ENCODE measurements at places on chromosomes 4 and X.
A peak's percentile ranks its signal among the peaks of the same experiment; 100 is the strongest.

DNA sequence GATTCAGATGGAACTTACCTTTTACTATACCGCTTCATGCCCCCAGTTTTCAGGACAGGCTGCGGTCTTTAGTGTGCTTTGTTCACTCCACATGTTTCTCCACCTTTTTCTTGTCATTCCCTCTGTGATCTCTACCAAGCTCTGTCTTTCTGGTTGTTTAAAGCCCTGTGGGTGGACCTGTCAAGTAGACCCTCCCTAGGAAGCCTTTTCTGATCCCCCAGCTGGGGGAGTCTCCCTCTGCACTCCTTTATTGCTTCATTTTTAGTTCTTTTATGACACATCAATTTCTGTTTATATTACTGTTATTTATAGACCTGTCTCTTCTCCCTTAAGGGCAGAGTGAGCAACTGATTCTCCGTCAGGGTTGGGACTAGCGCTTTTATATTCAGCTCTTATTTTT is 150.2 kb downstream of the C4orf33 start:
- DNase-seq: no peak

GRCh38 chrX:18574591-18574990 is 97.3 kb downstream of the RS1 start:
- DNase-seq: no peak

- no peak for DNase-seq
Measured at GRCh38 chr4:156517546-156517945, 454.1 kb downstream of the PDGFC start.

DNA sequence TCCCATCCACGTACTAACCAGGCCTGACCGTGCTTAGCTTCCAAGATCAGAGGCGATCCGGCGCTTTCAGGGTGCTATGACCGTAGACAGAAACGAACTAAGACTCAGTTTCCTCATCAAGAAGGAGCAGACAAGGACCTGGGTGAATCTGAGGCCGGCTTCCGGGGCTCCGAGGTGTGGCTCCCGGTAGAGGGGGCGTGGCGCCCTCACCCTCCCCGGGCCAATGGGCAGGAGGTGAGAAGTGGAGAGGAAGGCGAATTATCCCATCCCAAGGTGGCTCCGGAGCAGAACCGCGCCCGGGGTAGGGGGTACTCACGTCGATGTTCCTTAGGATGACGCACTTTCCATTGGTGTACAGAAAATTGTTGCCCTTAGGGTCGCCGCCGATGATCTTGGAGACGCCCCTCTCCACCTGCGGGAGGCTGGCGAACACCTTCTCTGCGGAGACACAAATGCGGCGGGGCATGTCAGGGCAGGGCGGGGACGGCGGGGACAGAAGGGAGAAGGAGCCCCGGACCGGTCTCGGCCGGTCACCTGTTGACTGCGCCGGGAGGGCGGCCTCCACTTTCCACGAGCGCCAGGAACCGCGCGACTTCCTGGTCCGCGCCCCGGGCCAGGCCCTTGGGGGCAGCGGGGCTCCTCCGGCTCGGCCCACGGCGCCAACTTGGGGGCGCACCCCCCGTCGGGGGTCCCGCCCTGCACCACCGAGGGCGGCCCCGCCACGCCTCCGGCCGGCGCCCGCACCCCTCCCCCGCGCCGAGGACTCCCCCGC is 616 bp downstream of the WDR1 start:
- DNase-seq: peak; percentile 79

- no peak for DNase-seq
Measured at GRCh38 chrX:69203638-69204037, 38.4 kb upstream of the PJA1 start.

DNA sequence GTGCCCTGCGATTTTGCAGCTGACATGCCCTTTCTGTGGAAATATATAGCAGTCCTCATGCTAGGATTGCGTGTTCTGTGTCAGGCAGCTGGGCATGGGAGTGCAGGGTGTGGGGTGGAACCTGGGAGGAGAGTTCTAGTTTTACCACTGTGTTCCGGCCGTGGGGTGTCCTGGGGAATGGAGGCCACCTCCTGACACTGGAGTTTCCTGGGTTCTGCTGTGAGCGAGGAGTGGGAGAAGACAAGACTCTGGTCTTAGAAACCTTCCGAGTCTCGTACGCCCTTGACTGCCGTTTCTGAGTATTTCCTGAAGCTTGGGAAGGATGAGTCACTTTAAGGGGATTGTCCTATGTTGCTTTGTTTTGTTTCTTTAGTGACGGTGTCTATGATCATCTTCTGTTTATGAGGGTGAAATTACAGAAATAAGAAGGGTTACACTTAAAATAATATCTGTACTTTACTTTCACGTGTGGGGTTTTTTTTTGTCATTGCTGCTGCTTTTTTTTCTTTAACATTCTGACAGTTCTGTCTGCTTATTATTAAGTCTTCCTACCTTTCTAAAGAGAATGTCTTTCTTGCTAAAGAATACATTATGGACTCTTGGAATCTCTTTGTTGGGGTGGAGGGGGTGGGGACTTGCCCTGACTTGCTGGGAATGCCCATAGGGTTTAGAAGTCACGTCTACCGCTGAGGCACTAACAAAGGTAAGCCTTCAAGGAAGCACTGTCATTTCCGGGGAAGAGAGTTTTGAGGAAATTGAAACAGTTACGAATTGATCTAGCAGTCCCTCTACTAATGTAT is 19.1 kb downstream of the CD99 start:
- peak; percentile 81 for DNase-seq

GRCh38 chr4:111959222-111959621 is 186.0 kb upstream of the FAM241A start:
- DNase-seq: no peak

GRCh38 chrX:40167850-40168479 is 70.2 kb upstream of the BCOR start:
- DNase-seq: no peak

DNA sequence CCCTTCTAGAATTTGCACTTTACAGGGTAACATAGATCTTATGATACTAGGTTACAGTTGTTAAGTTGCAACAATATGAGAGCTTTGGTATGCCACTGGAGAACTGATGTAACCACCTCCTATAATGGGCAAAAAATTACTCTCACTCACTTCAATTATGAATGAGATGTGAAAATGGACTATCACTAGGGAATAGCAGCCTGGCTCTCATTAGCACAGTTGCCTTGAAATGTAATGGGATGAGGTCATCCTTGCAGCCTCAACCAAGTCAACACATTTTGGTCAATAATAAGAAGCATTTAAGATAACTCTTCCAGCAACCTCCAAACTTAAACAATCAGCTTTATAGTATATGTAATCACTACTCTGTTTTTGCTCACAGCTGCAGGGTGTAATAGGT is 69.4 kb downstream of the TBC1D9 start:
- no peak for DNase-seq

- DNase-seq: no peak
Measured at GRCh38 chr4:13546941-13547484, 2.7 kb upstream of the NKX3-2 start.

DNA sequence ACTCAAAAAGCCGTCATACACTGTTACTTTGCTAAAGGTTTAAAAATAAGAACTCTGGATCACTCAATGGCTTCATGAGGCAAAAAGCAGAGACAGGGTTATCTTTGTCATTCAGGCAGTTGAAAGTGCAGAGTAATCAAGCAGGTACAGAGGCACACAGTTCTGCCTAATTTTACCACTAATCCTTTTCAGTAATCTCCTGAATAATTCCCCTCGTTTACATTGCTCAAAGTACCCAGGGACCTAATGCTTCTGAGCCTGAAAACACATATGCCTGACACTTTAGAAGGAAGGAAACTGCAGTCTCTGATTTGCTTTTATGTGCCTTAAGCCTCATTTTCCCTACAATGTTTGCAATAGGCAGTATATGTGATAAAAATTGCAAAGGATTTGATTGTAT is 71.4 kb upstream of the TRAM1L1 start:
- peak; percentile 12 for DNase-seq

GRCh38 chrX:37993837-37994619 is 12.3 kb upstream of the SYTL5 start:
- no peak for DNase-seq

DNA sequence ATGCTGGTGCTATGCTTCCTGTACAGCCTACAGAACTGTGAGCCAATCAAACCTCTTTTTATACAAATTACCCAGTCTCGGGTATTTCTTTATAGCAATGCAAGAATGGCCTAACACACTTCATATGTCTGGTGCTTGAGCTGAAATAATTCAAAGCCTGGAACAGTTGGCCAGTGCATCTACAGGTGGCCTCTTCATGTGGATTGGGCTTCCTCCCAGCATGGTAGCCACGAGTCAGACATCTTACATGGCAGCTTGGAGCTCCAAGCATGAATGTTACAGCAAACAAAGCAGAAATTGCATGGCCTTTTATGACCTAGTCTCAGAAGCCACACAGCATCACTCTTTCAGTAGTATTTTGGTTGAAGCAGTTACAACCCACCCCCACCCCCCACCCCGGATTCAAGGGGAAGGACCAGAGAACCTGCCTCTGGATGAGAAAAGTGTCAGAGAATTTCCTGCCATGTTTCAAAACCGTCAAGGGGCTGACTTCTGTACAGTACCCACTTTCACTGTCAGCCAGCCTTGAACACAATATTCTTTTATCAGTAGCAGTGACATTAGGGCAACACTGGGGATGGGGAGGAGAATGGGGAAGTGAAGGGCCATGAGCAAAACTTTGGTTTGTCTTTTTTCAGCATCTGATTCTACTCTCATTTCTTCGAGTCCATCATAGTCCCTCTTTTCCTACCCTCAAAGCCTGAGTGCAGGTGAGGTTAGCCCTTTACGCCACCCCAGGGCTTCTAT is 368.7 kb downstream of the BCOR start:
- no peak for DNase-seq

- no peak for DNase-seq
Measured at GRCh38 chr4:144463236-144463635, 182.7 kb upstream of the HHIP start.

- DNase-seq: peak; percentile 77
Measured at GRCh38 chrX:19514791-19515614, at the start of gene MAP3K15. Gene MAP3K15 (minus strand): TSS chrX:19515508. CDS start chrX:19515261, 247 bp downstream.

- no peak for DNase-seq
Measured at GRCh38 chr4:96974295-96974694, 1134.4 kb downstream of the PDHA2 start.

GRCh38 chr4:116143198-116143597 is 942.2 kb downstream of the TRAM1L1 start:
- DNase-seq: no peak

DNA sequence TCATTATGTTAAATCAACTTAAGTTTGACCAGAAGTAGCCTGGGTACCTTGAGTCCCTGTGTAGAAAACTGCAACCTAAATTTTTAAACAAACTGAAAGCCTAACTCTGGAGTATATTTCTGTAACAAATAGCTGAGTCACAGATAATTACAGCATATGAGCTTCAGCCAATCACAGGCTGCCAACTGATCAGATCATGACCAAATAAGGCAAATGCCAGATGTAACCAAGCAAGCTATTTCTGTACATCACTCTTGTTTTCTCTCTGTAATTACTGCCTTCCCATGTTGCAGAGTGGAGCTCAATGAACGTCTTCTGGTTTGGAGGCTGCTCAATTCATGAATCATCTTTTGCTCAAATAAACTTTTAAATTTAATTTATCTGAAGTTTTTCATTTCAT is 980.9 kb upstream of the DIAPH2 start:
- no peak for DNase-seq

DNA sequence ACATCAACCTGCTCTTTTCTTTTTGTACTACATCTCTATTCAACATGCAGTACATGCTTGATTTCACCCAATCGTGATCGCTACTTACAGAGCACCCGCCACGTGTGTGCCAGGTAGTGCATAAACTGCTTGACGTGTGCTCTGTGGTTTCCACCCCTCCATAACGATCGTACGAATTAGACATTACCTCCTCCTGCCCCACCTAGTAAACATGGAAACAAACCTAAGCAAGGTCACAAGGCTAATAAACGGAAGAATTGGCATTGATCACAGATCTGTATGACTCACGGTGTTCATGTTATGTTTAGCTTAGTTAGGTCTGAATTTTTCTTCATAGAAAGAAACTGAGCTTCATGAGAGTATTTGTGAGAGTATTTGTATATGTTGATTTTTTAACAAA is 64.1 kb downstream of the STX18 start:
- no peak for DNase-seq

- DNase-seq: no peak
Measured at GRCh38 chr4:88533937-88534750, 10.6 kb upstream of the PYURF start.

DNA sequence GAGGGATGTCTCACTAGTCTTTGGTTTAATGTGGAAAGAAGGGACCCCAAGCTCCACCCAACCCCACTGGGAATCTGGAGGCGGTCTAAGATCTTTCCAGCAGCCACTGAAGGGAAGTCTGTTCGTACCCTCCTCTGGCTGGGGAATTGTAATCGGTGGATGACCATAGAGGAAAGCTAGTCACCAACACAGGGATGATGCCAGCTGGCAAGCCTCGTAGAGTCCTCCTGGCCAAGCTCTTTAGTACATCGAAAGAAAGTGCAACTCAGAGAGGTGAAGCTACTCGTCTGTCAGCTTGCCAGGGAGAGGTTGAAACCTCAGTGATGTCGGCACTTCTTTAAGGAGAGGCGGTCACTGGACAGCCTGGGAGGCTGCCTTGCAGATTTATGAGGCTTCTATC is 58.7 kb downstream of the MAMLD1 start:
- no peak for DNase-seq

- no peak for DNase-seq
Measured at GRCh38 chrX:153791104-153791852, 2.9 kb downstream of the IDH3G start.

GRCh38 chrX:17374619-17375366 is at the start of gene NHS:
Gene NHS (plus strand): TSS chrX:17375200. CDS start chrX:17375758, 558 bp downstream.
- DNase-seq: peak; percentile 62

DNA sequence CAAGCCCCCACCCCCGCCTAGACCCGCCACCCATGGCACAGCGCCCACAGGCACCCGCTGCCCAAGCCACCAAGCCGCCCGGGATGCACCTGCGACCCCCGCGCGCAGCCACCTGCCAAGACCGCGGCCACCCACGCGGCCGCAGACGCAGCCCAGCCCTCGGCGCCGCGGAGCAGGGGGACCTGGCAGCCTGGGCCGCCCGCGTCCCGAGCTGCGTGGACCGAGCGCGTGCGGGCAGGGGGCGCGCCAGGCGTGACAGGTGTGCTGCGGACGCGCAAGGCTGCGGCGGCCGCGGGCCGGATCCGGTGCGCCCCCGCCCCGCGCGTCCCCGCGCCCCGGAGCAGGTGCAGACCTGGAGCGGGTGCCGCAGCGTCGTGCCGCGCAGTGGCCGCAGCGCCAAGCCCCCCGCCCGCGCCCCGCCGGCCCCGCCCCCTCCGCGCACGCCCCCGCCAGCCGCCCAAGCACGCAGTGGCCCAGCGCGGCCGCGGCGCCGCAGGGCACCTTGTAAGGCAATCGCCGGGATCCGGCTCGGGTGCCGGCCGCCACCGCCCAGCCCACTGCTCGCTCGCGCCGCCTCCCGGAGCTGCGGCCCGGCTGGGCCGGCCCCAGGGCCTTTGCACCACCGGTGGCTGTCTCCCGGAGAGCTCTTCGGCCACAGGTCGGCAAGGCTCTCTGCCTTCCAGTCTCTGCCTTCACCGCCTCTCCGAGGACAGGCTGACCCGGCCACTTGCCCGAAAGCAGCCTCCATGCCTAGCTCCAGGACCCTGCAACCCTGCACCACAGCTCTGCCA is at the start of gene PNCK:
TSS of gene PNCK (minus strand) at position 386 of the 791 bp plus-strand sequence. CDS start 737 bp downstream, outside the sequence.
- no peak for DNase-seq
